ENCODE measurements at places on chromosomes 13 and 19. TPM values are rescaled to one million over a fixed set of nuclear protein-coding genes. Genes with fewer than 3 reads are reported as not detected.
A peak's percentile ranks its signal among the peaks of the same experiment; 100 is the strongest.

- DNase-seq, result no peak
These were observed 16.6 kb downstream of the RASA3 start for GRCh38 chr13:114115796-114116195.

GRCh38 chr19:13917888-13918406 lies 11.9 kb downstream of the CC2D1A start:
- no peak for DNase-seq

DNA sequence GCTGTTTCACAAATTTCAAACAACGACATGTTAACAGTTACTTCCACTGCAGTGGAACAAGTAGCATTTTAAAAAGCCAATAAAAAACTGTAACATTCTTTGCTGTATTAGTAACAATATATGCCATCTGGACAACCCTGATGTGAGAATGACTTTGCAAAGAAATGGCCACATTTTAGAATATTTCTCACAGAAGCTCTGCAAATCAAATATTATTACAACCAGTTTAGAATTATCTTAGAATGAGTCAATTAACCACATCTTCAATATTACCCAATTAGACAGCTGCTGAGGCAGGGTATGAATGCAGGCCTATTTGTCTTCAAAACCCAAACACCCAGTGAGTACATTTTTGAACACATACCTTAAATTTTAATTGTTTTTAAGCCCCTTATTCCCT lies 3.2 kb downstream of the ZNF699 start:
- DNase-seq, result no peak

GRCh38 chr19:2207991-2208860 lies 27.9 kb downstream of the PLEKHJ1 start:
- DNase-seq, result peak; percentile 82

- DNase-seq, result no peak
These were observed 96.3 kb downstream of the EPSTI1 start for GRCh38 chr13:42895776-42896175.

- DNase-seq, result no peak
These were observed 5.0 kb upstream of the KLK8 start for GRCh38 chr19:51006406-51006805.

DNA sequence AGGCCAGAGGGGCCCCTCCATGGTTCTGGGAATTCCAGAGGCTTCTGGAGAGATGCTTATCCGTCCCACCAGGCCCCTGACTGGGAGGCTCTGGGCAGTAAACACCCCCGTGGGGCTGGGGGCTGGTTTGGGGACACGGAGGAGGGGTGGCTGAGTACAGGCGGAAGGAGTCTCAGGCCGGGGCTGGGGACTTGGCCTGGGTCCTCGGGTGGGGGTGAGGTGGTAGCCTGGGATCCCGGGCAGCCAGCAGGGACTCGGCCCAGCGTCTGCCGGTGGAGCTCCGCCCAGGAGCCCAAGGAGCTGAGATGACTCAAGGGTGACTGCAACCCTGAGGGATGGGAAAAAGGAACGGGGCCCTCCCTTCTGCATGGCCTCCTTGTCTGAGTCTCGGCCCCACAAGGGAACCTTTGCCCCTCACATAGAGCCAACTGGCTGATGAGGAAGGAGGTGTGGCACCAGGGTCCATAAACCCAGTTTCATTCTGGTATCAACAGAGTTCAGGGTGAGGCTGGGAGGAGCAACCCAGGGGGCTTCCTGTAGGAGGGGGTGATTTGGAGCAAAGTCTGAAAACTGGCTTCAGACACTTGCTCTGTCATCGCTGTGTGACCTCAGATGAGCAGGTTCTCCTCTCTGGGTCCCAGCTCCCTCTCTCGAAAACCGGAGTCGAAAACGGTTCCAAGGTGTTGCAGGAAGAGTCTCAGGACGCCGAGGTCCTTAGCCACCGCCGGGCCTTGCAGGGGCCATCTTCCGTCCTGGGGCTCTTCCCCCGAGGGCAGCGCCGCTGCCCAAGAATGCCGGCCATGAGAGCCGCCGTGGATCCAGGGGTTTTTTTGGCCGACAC lies 809 bp downstream of the MISP start:
- no peak for DNase-seq

DNA sequence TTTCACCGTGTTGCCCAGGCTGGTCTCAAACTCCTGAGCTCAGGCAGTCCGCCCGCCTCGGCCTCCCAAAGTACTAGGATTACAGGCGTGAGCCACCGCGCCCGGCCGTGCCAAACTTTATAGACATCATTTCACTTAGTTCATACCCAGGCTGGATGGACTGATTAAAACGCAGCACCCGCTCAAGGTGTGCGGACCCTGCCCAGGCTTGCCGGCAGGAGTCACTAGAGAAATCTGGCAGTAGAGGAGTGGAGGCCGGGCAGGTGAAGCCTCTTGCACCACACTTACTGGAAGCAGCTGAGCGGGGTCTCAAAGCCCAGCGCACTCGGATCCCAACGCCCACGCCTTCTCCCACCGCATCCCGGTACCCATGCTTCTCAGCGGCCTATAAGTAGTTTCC lies 11.4 kb downstream of the PTGIR start:
- DNase-seq, result no peak

GRCh38 chr19:50896591-50897190 lies 14.5 kb downstream of the KLK4 start:
- DNase-seq, result peak; percentile 96

DNA sequence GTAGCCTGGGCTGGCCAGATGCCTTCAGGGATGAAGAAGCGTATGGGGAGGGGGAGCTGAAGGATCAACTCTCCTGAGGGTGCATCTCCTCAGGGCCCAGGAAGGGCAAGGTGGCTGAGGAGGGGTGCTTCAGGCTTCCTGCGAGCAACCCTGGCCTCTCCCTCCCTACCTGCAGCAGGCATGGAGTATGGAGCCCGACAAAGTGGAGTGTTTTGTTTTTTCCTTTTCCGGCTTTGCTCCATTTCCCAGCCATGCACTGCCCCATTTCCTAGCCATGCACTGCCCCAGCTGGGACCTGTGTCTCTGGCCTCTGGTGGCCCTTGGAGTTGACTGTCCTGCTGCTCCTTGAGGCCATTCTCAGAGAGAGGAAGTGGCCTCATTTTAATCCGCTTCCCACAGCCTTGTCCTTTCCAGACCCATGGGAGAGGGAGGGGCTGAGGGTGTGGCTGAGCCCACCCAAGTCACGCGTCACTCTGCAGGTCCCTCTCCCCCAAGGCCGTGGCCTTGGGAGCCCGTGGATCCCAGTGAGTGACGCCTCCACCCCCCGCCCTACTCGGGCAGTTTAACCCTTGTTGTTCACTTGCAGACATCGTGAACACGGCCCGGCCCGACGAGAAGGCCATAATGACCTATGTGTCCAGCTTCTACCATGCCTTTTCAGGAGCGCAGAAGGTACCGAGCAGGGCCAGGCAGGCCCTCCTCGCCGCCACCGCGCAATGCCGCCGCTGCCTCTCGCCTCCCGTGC lies 34.4 kb downstream of the CAPN12 start:
- DNase-seq, result no peak

DNA sequence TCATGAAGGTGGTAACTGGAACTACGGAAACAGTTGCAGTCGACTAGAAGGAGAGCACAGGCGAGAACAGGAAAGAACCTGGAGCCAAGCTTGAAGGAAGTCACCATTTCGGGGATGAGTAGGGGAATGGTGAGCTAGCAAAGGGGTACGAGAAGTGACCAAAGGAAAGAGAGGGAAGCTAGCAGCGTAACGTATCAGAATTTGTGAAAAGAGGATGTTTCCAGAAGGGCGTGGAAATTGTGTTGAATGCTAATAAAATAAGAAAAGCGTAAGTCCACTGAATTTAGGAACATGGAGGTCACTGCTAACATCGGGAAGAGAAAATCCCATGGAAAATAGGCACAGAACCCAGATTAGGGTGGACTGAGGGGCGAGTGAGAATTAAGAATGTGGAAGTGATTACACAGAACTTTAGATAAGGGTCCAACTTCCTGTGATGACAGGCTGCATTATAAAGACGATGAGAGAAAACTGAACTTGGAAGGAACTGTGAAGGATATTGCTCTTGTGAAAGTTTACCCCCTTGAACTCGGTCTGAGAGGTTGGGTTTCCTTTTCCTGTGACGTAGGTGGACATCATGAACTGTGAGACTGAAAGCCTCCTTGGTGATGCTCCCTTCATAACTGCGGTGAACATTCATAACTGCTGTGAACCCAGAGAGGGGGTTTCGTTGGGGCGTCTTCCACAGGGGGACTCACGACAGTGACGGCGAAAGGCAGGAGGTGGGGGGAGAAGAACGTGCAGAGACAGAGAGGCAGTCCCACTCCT lies 2.0 kb upstream of the FFAR2 start:
- no peak for DNase-seq

GRCh38 chr19:44401139-44402115 lies at the start of gene ZNF285:
TSS of gene ZNF285 (minus strand) at chr19:44401608. CDS start at chr19:44397213, 4,395 bp downstream.
- no peak for DNase-seq

- DNase-seq, result peak; percentile 95
These were observed 4.7 kb upstream of the PRMT1 start for GRCh38 chr19:49672131-49672919.

DNA sequence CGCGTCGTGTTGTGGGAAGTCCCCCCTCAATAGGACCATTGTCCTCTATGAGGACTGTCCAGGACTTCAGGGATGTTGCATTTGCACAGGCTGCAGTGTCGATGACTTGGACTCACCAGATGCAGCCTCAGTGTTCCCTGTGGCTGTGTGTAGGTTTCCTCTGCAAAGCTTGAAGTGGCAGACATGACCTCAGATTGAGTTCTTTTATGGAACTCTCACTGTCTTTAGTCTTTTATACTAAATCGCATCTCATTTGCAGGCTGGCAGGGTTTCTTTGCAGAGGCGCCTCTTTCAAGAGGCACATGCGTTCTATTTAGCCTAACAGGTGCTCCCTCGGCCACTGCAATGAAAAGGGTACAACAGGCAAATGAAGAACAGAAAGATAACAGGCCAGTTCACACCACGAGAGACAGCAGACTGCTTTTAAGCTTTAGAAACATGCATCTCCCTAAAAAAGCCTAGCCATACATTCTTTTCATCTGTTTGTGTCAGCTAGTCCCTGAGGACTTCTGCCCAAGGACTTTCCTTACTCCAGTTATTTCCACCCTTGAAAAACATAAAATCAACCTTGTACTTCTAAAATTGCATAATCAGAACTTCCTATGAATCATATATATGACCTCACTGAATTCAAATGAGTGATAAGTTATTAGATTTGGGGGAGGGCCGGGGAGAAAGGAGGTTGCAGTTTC lies 118.4 kb downstream of the RAB20 start:
- DNase-seq, result no peak

Gene FUZ
- total RNA-seq, result 38.3 TPM

Gene GNA15
- not detected for total RNA-seq

Gene PAN3
- 21.1 TPM for total RNA-seq

Gene C19orf67
- total RNA-seq, result 2.8 TPM

Gene CEACAM20
- total RNA-seq, result not detected

Gene SIGLEC9
- 0.14 TPM for total RNA-seq

Gene PSG1
- not detected for total RNA-seq

Data from Karpas-422 (cell line).